ENCODE measurements at places on chromosomes 16 and 17.

DNA sequence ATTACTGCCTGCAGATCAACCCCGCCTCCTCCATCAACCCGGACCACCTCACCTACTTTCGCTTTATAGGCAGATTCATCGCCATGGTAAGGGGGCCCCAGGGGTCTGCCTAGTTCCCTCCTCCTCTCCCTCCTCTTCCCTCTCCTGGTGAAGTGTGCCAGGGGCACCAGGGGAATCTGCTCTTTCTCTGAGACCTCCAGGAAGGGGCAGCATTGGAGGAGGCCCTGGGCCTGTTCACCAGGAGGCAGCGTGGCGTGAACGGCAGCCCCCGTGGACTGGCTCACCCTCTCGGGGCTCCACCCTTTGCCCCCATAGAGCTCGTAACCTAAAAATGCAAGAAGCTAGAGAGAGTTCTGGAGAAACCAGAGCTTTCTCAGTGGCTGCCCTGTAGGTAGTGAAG lies 17.1 kb upstream of the CLEC18A start:
- DNase-seq, result no peak

DNA sequence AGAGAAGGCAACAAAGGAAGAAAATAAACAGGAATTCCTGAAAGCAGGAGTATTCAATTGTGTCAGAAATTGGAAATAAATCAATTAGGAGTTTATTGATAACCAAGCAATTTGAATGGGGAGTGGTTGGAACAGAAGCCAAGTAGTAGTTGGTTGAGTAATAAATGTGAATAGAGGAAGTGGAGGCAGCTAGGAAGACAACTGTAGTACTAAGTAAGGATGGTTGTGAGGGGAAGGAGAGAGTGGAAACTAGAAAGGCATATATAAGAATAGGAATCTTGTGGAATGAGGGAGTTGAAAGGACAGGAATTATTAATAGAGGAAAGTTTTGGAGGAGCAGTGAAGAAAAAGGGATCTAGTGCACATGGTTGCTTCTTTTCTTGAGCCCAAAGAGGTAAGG lies 34.4 kb downstream of the NFAT5 start:
- no peak for DNase-seq

DNA sequence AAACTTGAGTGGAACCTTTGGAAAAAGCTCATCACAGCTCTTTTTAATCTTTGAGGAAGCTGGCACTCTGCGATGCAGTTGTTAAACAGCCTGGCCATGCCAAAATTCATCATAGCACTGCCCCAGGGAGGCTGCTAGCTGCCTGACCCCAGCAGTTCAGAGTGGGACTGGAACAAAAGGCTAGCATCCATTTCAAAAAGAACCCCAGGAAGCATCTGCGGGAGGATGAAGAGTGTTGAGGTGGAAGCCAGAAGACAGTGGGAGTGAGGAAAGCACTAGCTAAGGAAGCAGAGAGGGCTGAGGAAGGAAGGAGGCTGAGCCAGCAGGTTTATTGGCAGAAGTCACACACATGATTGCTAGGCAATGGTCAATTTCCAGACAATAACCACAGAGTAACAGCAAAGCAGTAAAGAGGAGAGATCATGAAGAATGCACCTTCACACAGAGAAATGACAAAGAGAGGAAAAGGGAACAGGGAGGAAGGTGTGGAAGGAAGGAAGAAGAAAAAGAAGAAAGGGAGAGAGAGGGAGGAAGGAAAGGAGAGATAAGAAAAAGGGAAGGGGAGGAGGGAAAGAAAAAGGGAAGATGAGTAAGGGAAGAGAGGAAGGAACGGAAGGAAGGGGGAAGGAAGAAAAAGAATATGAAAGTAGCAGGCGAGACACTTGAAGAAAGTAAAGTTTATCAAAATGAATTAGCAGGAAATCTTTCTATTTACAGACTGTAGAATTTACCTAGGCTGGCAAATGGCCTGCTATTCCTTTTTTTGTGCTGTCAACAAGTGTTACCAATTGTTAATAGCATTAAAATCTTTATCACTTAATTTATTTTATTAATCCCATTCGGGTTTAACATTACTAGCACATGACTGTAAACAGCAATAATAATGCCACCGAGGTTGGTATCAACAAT lies 270.0 kb upstream of the PSMD7 start:
- no peak for DNase-seq

DNA sequence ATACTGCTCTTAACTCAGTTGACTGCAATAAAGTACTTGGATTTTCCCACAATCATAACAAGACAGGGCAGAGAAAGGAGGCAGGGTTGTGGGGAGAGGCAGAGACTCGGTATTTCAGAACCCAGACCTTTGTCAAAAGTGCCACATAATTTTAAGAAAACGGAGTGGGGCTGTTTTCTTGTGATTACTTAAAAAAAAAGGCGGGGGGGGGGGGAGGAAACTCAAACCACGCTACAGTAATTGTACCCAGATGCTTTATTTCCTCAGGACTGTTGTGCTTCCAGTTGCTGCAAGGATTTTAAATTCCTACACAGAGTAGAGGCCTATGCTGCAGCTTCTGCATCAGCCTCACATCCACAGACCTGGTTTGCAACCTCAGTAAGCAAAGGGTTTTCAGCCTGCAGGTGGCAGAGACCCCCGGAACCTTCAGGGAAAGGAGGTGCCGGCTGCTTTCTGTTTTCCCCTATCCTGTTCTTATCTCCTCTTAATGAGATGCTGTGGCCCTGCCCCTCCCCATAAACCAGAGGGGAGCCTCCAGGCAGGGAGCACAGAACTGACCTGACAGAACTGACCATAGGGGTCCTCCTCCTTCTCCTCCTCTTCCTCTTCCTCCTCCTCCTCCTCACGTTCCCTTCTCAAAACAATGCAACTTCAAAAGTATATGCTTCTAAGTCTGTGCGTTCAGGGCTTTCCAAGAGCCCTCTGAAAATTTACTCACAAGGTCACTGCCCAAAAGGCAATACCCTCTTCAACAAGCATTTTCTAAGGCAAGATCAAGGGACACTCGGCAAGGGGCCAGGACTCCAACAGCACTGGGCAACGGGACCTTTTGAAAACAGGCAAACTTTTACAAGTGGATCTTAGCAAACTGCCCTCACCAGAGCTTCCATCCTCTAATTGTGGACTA lies 7.5 kb downstream of the AXIN2 start:
- DNase-seq, result no peak

GRCh38 chr16:80462917-80463316 lies 77.9 kb upstream of the DYNLRB2 start:
- no peak for DNase-seq
